ENCODE measurements at places on chromosomes 7 and 10. TPM values are rescaled to one million over a fixed set of nuclear protein-coding genes. Genes with fewer than 3 reads are reported as not detected.
A peak's percentile ranks its signal among the peaks of the same experiment; 100 is the strongest.

SPDYE1 gene
- not detected for total RNA-seq

DNA sequence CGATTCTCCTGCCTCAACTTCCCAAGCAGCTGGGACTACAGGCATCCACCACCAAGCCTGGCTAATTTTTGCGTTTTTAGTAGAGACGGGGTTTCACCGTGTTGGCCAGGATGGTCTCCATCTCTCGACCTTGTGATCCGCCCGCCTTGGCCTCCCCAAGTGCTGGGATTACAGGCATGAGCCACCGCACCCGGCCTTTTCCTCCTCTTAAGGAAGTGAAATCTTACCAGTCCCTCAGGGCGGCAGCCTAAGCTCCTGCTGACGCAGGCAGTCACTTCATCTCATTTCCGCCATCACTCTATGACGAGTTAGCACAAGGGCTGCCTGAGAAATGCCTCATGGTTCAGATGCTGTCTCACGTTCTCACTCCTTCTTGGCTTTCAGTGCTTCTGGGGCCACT lies 246.0 kb upstream of the SHH start:
- DNase-seq: no peak

- no peak for DNase-seq
These were observed 741.4 kb upstream of the POT1 start for GRCh38 chr7:125670926-125671572.

DNA sequence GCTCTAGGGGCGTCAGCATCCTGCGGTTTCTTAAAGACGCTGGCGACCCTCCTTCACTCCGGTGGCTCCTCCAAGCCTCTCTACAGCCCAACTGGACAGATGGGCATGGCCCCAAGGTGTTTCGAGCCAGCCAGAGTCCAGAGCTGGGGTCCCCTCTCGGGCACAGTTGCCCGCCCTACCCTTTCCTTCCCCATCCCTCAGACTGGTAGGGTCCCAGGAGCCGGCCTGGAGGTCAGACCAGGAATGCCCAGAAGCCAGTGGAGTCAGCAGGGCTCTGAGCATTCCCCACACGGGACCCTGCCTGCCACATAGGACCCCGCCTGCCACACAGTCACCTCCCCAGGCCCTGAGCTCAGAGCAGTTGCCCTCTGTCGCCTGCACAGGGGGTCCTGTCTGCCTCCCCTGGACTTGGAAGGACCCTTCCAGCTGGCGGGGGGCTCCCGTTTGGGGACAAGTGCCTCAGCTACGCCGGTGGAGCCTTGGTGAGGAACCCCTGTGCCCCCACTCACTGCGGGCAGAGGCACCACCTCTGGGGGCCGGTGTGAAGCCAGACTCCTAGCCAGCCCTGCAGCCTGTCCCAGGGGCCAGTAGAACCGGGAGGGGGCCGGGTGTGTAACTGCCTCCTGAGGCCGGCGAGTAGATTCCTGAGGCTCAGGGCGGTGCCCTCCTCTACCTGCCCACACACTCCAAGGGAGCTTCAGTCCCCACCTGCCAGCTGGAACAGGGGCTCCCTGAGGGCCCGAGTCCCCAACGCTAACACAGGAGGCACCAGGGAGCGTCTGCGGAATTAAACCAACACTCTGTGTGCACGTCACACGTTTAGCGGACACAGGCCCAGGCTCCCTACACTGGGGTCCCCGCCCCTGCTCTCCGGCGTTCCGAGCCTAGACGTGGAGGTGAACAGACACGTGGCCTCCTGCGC lies 19.4 kb upstream of the PDGFA start:
- DNase-seq: no peak

DNA sequence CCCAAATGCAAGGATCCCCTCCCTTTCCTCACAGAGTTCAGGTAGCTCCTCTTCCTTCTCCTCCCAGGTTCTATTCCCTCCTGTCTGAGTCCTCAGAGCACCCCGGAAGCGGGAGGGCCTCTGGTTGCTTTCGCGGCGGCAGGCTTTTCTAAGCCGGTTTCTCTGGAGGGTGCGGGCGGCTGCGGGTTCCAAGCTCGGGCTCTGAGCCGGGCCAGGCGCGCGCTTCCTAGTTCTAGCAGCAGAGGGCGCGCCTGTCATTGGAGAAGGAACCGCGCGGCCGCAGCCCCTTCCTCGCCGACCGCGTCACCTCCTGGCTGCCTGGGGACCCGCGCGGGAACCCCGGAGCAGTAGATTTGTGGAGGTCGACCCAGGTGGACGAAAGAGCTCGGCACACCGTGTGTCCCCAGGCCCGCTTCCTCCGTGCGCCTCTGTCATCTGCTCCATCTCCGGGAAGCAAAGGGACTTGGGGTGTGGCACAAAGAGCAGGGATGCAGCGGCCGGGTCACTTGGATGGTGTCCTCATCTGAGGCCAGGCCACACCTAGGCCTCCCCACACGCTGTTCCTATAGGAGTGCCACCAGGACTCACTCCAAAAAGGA lies 389.0 kb upstream of the PODXL start:
- no peak for DNase-seq

DNA sequence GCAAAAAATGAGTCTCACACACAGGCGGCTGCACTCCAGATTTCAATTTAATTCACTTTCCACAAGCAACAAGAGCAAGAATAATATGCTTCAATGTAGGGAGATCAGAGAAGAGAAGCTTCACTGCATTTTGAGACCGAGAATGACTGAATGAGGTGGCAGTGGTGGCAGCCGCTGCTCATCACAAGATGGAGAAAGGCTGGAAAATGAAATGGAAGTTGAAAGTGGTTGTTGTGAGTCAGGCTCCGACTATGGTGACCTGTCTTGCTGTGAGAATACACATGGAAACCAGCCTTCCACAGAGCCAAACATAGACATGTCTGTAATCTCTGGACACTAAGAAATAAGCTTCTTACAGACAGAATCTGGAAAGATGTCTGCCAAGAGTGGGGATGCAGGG lies 499.6 kb upstream of the LRRN3 start:
- no peak for DNase-seq

DNA sequence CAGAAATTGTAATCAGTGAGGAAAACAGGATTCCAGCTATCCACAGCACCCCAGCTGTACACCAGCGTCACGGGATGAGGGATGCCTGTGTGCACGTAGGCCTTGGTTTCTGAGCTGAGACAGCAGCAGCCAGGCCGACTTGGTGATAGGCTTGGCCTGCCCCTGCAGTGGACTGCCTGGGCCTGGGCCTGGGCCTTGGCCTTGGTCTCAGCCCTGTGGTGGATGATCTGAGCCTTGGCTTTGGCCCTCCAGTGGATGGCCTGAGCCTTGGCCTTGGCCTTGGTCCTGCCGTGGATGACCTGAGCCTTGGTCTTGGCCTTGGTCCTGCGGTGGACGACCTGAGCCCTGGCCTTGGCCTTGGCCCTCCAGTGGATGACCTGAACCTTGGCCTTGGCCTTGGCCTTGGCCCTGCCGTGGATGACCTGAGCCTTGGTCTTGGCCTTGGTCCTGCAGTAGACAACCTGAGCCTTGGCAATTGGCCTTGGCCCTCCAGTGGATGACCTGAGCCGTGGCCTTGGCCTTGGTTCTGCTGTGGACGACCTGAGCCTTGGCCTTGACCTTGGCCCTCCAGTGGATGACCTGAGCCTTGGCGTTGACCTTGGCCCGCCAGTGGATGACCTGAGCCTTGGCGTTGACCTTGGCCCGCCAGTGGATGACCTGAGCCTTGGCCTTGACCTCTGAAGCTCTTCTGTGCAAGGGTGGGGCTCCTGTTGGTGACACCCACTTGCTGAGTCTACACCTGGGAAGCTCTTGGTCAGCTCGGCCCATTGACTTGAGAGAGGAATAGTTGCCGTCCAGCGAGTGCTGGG lies 93.8 kb downstream of the CUX1 start:
- DNase-seq: peak; percentile 78

DNA sequence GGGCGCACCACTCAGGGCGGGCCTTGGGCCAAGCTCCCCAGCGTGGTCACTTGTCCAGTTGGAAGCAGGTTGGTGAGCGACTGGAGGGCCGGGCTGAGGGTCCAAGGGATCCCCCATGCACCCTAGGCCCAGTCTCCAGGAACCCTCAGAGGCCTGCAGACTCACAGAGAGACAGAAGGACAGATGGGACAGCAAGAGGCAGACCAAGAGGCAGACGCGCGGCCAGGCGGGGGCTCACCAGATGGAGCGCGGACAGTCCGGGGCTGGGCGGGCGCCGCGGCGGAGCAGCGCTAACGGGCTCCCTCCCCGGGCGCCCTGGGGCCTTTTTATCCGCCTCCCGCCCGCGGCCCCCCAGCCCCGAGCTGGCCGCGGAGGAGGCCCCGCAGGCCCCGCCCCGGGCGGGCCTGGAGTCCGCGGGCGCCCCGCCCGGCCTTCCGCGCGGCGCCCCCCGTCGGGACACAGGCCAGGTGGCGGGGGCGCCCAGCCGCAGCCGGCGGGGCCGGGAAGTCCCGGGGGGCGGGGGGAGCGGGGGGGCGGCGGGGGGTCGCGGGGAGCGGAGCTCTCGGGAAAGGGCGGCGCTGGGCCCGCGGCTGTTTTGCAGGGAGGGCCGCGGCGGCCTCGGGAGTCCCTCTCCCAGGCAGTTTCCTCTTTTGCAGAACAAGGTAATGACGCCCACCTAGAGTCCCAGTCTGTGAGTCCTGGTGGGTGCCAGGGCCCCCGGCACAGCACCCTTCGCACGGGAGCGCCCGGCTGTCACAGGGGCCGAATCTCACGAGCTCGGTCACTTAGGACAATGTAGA lies at the start of gene LOXL4:
Gene LOXL4, minus strand, starts transcription at position 301 of the 800 bp plus-strand sequence. CDS start 5,175 bp downstream, outside the sequence.
- peak; percentile 78 for DNase-seq

DNA sequence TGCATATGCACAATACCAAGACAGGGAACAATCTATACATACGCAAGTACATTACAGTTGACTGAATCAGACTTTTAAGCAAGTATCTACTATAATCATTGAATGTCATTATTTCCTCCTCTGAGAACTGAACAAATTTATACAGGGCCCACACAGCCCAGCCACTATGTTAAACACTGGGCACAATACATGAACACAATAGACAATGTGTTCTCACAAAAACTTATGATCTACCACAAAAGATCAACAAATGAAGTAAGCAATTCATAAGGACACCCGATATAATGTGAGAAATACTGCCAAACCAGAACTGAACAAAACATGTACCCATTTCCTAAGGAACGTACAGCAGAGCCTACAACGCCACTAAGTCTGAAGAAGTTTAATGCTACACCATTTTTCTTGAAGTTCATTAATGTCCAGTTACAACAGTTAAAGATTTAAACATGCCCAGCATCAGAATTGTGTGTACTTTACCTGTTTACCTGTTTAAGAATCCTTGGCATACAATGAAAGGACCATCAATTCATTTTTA lies 31.5 kb downstream of the SHTN1 start:
- no peak for DNase-seq

ITGB1 gene
- total RNA-seq: 588 TPM

GRCh38 chr7:107967420-107967819 lies 35.5 kb downstream of the LAMB1 start:
- DNase-seq: no peak

LOXL4 gene
- total RNA-seq: 10.3 TPM

- no peak for DNase-seq
These were observed 290.3 kb upstream of the VWC2 start for GRCh38 chr7:49483142-49483541.

TBC1D12 gene
- total RNA-seq: 24.4 TPM

UTF1 gene
- not detected for total RNA-seq

DNA sequence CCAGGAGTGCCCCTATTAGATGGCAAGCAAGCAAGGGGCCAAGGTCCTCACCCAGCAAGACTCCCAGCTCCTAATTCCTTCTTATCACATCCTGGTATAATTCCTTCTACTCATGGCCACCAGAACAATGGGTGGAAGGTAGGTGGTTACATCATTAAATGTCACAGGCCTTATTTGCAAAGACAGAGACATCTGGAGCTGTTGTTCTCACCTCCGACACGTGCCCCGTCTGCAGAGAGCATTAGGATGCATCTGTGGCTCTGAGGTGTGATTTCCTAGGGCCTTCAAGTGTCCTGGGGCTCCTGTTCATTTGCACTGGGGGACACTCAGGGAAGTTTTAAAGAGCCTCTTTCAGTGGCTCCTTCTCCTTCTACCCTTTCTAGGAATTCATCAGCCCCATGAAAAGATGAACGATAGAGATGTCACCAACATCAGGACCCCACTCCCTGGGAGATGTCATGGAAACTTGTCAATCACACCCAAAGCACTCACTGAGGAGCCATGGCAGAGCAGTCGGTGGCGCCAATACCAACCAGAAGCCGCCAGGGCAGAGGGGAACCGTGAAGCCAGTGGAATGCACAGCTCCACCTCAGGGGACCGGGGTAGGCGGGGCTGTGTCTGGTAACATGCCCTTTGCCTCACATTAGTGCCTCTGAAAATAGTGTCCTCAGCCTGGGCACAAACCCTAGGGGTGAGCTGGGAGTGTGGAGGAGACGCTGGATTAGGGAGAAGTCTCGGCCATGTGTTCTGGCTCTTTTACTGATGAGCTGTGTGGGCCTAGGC lies 2.9 kb upstream of the ATP6V0E2 start:
- no peak for DNase-seq

DNA sequence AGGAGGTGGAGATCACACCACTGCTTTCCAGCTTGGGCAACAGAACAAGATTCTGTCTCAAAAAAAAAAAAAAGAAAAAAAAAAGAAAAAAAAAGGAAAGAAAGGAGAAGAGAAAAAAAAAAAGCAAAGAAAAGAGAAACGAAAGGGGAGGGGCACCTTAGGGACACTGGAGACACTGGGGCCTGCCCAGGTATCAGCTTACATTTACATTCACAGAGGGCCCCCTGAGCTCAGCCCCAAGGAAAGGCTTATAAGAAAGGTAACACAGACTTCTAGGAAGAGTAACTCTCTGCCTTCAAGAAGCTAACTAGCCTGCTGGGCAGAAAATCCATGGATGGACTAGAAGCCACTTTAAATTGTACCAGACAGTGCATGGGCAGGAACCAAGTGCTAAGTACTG lies 108.8 kb downstream of the NPY start:
- no peak for DNase-seq

H2BK1 gene
- total RNA-seq: not detected

- DNase-seq: no peak
These were observed 170.6 kb downstream of the PRKG1 start for GRCh38 chr10:51244748-51245490.

DNA sequence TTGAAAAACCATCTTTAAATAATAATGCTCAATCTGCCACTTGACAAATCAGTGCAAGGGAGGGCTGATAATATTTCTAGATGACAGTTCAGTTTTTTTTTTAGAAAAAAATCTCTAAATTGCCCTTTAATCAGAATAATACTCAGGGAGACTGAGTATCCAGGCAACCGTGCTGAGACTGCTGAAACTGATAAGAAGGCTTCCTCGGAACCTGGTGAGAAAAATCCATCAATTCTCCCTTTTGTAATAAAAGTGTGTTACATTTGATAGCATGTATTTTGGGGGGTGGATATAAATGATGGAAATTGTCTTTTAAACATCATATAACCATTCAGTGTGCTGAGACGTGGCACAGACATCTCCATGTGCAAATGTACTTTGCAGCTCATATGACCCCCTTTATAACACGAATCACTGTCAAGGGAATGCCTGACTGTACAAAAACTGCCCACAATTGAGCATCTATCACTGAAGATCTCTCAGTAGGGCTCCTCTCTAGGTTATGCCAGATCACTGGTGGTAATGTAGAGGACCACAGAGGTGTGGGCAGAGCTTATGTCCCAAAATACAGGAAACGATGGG lies 491.1 kb upstream of the ADARB2 start:
- no peak for DNase-seq

GRCh38 chr10:49652421-49653272 lies 26.8 kb upstream of the C10orf53 start:
- DNase-seq: no peak

SPDYE16 gene
- not detected for total RNA-seq

- DNase-seq: no peak
These were observed 168.5 kb downstream of the CFTR start for GRCh38 chr7:117648203-117648866.

- DNase-seq: no peak
These were observed 239.3 kb upstream of the GRB10 start for GRCh38 chr7:51021906-51022570.

TUBAL3 gene
- not detected for total RNA-seq

- no peak for DNase-seq
These were observed 70.0 kb upstream of the ZMIZ2 start for GRCh38 chr7:44678471-44679179.
